ENCODE measurements at places on chromosomes 6 and 20. TPM values are rescaled to one million over a fixed set of nuclear protein-coding genes. Genes with fewer than 3 reads are reported as not detected.
A peak's percentile ranks its signal among the peaks of the same experiment; 100 is the strongest.

DNA sequence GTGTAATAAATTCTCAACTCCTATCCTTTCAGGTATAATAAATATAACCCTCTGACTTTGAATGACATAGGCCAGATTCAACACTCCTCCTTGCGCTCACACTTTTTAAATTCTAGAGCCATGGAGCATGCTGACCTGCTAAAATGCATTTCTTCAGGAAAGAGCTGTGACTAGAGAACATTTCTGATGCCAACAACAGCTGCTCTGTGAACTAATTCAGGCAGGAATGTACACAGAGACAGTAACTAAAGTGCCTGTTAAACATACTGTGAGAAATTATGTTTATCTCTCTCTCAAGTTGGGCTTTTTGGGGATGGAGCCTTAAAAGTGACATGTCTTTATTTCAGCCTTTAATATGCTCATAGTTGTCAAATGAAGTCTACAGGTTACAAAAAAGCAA is 8.3 kb downstream of the NHSL1 start:
- no peak for DNase-seq

- no peak for DNase-seq
Observed at GRCh38 chr6:5541025-5541424, 279.7 kb downstream of the FARS2 start.

Gene ZSCAN26
- total RNA-seq, result 13.4 TPM

- no peak for DNase-seq
Observed at GRCh38 chr20:1426231-1426849, 33.5 kb upstream of the FKBP1A start.

GRCh38 chr20:58651946-58652605 is 993 bp downstream of the STX16 start:
- peak; percentile 89 for DNase-seq

GRCh38 chr6:133587546-133588160 is 301.3 kb upstream of the TCF21 start:
- no peak for DNase-seq

DNA sequence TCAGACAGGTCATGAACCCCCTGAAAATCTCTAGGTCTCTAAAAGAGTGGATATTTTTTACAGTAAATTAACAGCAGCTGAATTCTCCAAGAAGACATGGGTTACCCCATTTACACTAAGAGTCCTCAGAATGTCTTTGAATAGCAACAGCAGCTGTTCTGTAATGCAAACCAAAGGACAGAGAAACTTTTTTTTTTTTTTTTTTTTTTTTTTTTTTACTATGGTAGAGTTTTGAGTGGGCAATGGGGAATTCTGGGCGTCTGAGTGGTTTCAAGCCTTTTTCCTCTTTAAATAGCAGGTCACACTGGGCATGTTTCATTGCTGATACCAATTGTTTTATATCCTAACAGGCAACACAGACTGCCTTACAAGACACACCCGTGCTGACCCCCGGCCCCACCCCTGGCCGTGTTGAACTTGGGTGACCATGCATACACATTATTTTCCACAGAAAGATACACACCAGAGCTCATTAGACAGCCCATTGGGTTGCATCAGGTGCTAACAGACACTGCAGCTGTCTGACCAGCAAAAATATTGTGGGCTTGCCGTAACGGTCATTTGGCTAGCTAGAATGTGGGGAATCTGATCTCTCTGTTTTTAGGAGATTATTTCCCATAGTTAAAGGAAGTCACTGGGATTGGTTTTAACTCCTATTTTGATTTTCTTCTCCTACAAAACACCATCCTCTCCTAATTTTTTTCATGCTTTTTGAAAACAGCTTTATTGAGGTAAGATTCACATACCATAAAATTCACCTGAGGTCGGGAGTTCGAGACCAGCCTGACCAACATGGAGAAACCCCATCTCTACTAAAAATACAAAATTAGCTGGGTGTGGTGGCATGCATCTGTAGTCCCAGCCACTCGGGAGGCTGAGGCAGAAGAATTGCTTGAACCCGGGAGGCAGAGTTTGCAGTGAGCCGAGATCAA is 26.7 kb upstream of the IRF4 start:
- DNase-seq, result no peak

- no peak for DNase-seq
Observed at GRCh38 chr6:71383901-71384489, 95.4 kb downstream of the OGFRL1 start.

Gene PDE10A
- total RNA-seq, result 25.1 TPM

Data from cardiac septum (tissue), 1 donor.